ENCODE measurements at places on chromosomes 5 and 9.

DNA sequence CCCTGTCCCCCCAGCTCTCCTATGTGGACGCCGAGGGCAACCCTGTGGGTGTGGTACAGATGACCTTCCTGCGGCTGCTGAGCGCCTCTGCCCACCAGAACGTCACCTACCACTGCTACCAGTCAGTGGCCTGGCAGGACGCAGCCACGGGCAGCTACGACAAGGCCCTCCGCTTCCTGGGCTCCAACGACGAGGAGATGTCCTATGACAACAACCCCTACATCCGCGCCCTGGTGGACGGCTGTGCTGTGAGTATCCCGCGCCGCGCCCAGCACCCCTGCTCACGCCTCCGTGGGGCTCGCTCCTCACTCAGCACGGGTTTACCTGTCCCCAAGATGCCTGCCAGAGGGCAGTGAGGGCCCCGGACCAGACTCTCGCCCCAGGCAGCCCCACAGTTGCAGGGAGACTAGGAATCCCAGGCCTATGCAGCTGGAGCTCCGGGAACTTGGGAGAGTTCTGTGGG is 45.6 kb upstream of the FCN2 start:
- DNase-seq, result no peak

- no peak for DNase-seq
Observed at GRCh38 chr5:104611135-104611767, 1048.7 kb upstream of the NUDT12 start.

DNA sequence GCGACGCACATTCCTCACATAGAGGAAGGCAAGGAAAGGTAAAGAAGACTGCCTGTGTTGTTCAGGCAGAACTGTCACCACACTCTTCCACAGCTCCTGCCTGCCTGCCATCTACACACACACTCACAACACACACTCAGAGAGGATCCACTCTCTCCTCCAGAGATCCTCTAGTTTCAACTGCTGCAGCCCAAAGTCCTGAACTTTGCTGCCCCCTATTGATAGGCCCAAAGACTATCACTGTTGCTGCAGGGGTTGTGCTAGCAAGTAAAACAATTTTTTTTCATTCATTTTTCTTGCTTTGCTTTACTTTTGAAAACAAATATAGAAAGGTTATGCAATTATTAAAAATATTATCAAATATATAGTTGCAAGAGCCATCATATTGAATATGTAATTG is 5.9 kb upstream of the CFAP90 start:
- DNase-seq, result peak; percentile 15

DNA sequence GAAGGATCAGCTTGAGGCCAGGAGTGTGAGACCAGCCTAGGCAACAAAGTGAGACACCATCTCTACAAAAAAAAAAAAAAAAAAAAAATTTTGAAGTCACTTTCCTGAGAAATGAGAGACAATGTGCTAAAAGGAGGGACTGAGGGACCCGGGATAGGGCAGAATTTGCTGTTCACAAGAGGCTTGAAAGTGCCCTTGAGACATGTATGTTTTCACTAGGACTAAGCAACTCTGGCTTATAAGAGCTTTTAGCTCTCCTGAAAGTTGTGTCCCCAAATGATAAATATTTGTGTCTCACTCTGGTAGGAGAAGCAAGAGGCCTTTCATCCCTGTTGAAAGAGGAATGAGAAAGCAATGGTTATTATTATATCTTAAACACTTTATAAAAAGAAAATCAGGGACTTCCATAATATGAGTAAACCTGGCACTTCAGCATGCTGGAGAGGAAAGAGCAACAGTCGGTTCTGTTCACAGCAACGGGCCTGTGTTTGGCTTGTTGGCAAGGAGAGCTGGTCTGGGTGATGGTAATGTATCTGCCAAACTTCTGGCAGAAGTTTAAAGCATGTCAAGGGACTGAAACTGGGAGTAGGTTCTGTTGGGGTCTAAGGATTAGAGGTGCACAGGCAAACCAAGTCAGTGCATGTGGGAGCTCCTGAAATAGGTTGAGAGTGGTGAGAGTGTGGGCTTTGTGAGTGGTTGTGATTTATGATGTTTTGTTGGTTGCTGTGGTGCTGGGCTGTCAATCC is 32.2 kb downstream of the ENTREP1 start:
- no peak for DNase-seq

- no peak for DNase-seq
Observed at GRCh38 chr5:116360008-116360853, 214.4 kb downstream of the SEMA6A start.

DNA sequence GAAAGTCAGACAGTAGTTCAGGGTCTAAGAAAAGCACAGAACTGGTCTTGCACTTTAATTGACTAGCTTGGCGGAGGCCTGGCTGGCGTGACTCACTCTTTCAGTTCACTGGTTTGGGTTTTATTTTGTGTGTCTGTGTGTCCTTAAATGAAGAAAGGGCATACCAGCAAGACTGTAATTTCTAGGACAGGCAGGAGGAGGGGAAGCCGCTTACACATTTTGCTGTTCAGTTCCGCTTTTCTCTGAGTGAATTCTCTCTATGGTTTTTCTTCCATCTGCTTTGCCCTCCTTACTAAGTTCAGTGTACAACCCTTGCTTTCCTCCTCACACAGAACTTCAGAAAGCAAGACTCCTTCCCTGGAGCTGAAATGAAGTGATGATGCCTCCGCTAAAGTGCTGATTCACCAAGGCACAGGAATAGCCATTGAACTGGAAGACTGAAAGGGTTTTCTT is 150.8 kb downstream of the MEF2C start:
- DNase-seq, result no peak

DNA sequence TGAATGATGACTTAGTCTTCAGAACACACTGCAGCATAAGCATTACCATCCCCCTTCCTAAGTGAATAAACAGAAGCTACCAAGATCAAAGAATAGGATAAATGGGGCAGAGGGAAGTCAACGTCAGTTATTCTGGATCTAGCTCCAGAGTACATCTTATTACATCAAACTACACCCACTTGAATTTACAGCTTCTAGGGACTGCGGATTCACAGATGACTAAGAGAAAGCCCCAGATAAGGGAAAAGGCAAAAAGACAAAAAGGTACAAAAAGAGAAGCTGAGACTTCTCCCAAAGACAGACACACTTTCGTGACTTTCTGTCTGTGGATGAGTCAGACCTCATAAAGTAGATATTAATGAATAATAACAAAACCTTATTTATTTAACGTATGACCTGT is 457.9 kb upstream of the BRINP1 start:
- DNase-seq, result no peak

GRCh38 chr9:18396102-18396728 is 77.7 kb upstream of the ADAMTSL1 start:
- no peak for DNase-seq

Measured in HCT116 (cell line).